ENCODE measurements at places on chromosomes 11 and 22.

GRCh38 chr11:119322360-119322739, 5.4 kb upstream of the MCAM start:
- DNase-seq = no peak

DNA sequence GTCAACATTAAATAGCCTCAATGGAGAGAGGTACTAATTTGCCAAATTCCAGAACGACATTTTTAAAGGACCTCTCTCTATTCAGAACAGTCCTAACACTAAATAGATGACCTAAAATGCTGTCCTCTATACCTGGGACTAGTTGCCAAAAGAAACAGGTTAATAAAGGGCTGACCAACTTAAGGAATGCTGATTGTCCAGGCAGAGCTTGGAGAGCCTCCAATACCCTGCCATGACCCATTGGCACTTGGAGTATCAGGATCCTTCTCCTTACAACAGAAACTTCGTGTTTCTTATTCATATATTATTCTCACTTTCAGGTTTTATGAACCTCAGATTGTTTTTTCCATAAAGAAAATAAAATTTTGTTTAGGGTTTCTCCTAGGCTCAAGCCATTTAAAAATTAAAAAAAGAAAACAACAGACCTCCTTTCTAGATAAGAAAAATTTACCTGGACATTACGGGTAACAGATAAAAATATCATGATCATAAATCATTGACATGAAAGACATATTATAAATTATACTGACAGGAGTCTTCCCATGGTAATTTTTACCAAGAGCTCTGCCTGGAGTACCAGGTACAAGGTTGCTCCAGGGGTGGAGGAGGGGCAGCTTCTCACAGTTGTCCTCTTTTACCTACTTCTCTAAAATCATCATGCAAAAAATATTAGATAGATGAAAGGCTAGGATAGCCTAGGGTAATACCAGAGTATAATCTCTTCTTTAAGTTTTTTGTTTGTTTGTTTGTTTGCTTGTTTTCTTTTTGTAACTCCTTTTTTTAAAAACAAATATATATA, 2.0 kb downstream of the LRRC4C start:
- DNase-seq = no peak

DNA sequence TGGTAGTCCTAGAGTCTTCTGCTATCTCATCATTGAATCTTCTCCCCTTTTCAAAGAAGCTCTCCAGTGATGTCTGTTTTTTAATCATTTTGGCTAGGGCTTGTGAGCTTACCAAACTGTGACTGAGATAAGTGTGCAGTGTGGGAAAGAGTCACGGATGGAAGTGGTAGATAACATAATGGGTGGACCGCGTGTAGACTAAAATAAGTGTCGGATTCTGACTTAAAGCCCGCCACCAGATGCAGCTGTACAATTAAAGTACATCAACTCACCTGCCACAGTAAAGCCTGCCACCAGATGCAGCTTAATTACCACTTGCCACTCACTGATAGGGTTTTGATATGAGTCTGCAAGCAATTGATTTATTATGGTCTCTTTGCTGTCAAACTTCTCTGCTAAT, 581.5 kb downstream of the LRRC4C start:
- no peak for DNase-seq

DNA sequence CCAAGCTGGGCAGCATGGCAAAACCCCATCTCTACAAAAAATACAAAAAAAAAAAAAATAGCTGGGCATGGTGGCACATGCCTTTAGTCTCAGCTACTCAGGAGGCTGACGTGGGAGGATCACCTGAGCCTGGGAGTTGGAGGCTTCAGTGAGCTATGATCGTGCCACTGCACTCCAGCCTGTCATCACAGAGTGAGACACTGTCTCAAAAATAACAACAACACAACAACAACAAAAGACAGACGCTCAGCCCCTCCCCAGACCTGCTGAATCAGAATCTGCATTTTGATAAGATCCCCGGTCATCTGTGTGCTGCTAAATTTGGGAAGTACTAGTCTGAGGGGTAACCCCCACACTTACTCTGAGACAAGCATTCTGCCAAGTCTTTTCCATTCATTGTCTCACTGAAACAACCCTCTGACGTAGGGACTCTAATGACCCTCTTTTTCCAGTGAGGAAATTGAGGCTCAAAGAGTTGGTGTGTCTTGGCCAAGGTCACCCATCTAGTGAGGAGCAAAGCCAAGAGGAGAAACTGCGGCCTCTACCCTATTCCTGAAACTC, 7.5 kb downstream of the NEFH start:
- DNase-seq = no peak

DNA sequence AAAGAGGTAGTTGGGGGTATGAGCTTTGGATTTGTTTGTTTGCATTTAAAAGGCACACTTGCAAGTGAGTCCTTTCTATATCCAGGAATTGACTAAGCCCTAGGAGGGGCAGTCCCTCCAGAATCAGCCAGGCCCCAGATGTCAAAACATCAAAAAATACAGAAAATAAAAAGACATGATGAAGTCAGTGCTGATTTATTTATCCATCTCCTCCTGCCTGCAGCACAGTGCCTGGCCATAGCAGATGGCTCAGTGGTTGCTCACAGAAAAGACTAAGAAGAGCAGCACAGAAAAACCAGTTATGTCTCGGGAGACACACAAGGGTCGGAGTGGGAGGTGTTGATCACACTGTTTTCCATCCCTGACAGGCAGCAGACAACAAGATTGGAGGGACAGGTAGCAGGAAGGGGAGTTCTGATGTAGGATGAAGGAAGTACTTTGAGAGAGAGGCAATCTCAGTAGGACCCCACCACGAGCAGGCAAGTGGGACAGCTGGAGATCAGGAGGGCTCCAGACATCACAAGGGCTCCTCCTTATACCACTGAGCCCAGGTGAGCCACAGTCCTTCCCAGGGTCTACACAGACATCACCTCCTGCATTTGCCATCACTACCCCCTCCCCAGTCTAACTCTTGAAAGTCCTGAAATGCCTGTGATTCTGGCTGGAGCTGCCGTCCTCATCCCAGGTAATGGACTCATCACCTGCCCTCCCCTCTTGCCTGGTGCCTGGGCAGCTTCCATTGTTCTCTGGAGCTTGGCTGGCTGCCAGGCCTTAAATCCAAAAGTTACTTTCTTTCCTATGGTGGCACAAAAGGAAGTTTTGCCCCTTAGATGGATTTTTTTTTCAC, 32.3 kb downstream of the TMPRSS5 start:
- no peak for DNase-seq

- DNase-seq = no peak
These were observed 67.9 kb downstream of the ZC3H12C start for GRCh38 chr11:110161061-110161460.

- DNase-seq = no peak
These were observed 26.8 kb downstream of the CTR9 start for GRCh38 chr11:10777806-10778205.

DNA sequence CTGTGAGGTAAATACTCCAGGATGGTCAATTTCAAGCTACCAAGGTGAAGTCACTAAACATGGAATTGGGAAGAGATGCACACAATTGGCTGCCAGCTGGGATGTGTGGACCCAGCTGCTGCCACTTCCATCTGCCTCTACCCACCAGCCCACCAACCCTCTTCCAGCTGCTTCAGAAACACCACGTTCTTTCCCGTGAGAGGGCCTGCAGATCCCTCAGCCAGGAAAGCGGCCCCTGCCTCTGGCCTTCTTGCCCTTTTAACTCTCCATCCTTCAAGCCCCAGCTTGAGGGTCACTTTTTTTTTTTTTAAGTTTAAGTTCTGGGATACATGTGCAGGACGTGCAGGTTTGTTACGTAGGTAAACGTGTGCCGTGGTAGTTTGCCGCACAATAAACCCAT, 20.0 kb downstream of the PRG3 start:
- DNase-seq = no peak

- DNase-seq = no peak
These were observed 23.0 kb downstream of the CLDN25 start for GRCh38 chr11:113802621-113803020.

DNA sequence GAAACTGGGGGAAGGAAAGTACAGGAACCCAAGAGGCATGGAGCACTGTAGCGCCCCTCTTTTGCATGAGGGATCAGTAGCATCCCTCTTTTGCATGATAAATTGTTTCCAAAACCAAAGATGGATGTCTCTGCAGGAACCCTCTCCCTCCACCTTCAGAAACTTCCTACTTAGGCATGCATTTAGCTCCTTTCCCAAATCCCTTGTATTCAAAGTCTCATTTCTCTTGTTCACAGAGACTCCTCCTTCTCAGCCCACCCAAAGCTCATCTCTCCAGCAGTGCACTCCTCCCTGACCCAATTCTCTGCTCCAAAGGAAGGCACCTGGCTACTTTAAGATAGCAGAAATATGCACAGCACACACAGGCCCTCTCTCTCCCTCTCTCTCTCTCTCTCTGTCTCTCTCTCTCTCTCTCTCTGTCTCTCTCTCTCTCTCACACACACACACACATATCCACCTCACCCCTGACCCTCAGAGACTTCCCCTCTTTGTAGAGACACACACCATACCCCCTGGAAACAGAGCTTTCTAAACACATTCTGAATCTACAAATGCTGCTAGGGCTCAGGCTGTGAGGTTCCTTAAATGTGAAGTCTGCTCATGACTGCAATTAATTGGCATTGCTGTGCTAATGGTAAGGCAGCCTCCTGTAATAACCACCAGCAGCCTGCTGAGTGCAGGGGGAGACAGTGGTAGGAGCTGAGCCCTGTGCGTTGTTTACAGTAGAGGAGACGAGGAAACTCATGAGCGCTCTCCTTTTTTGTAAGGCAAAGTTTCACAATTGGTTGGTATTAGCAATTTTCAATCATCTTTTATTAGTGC, 519.6 kb downstream of the NTM start:
- no peak for DNase-seq

DNA sequence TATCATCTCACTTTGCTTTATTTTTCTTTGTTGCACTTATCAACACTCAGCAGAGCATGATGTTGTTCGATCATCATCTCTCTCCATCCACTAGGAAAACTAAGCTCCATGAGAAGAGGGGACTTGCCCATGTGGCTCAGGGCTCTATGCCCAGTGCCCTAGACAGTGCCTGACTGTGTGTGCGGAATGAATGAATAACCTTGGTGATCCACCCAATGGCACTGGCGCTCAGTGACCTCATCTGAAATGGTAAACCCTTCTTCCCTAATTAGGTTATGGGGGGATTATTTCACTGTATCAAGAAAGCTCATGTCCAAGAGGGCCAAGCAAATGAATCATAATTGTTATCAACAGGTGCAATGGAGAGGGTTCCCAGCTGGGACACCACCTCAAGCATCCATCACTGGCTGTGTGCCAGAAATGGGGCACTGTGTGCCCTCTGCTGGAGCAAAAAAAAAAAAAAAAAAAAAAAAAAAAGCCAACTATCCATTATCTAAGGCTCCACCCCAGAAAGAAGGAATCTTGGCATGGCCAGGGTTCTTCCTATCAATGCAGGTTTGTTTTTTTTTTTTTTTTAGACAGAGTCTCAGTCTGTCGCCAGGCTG, 172.6 kb downstream of the LARGE1 start:
- DNase-seq = no peak

GRCh38 chr11:85483861-85484260, 143.3 kb downstream of the DLG2 start:
- DNase-seq = no peak

GRCh38 chr11:87454241-87454640, 416.5 kb downstream of the TMEM135 start:
- DNase-seq = no peak

- no peak for DNase-seq
These were observed 176.7 kb downstream of the CNTN5 start for GRCh38 chr11:99197477-99197876.

- no peak for DNase-seq
These were observed 63.2 kb downstream of the PPP6R3 start for GRCh38 chr11:68523743-68524142.

GRCh38 chr11:130213143-130213978, 53.8 kb downstream of the ST14 start:
- peak; percentile 60 for DNase-seq

GRCh38 chr11:3627291-3627690, 14.5 kb downstream of the ART5 start:
- no peak for DNase-seq

DNA sequence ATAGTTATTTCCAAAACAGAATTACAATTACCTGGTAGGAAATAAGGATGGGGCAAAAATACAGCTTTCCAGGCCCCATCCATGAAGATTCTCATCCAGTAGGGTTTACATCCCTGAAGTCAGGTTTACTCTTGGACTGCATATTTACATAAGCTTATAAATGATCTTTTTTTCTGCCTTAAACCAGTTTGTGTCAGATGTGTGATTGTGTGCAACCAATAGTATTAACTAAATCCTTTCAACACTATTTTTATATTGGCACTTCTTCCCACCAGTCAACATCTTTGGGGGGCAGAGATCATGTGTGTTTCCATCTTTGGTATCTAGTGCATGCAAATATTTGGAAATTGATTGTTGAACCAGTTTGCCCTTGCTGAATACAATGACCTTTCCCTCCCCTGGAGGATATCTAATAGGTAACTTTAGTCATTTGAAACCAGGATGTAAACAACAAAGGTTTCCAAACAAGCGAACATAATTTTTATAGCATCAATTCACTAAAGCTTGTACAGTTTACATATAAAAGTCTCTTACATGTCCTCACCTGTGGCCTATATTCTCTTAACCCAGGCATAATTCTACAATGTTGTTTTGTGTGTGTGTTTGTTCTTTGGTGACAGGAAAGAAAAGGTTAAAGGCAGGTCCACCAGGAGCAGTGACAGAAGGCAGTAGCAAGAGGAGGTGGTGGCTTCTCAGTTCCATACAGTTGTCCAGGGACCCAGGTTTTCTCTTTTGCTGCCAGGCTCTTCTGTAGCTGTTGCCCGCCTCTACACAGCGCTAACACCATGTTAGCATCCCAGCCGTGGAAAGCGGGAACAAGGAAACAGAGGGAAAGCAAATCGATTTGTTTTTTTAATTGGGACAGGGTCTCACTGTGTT, 1.7 kb upstream of the ME3 start:
- no peak for DNase-seq

GRCh38 chr11:65708451-65708850, 3.6 kb upstream of the KAT5 start:
- no peak for DNase-seq

- DNase-seq = no peak
These were observed 1.1 kb downstream of the SYT7 start for GRCh38 chr11:61579676-61580270.

- no peak for DNase-seq
These were observed 28.3 kb downstream of the ANO5 start for GRCh38 chr11:22221143-22221542.

DNA sequence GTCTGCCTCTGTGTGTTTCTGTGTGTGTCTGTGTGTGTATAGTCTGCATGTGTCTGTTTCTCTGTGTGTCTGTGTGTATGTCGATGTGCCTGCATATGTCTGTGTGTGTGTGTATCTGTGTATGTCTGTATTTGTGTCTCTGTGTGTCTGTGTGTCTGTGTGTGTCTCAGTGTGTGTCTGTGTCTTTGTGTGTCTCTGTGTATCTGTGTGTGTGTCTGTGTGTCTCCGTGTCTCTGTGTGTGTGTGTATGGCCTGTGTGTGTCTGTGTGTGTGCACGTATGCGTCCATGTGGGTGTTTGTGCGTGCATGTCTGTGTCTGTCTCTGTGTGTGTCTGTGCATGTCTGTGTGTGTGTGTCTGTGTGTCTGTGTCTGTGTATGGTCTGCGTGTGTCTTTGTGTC, 439 bp downstream of the SNX32 start:
- no peak for DNase-seq

Measured in stimulated activated CD4-positive, alpha-beta T cell treated with anti-CD3 and anti-CD28 coated beads, Interleukin-1b, Interleukin-23, amount 100 ng/mL, for 1 hour (primary cell).